D721Med (cell line): ENCODE measurements at places on chromosomes 7 and 10.
A peak's percentile ranks its signal among the peaks of the same experiment; 100 is the strongest.

DNA sequence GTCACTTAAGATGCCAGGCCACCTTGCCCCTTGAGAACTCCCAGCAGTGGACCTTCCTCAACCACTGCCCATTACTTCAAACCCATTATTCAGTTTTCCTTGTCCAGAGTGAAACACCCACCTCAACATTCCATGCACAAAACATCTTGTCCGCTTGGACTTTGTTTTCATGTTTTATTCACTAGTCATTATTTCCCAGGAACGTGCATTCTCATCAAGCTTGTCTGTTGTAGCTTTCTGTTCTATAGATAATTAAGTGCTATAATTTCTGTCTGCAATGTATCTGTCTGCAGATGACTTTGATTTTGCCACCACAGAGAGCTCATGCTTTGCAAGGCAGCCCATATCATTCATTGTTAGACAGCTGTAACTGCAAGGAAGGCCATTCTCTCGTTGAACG is 117.4 kb downstream of the RAB18 start:
- no peak for DNase-seq

- no peak for DNase-seq
These were observed 34.7 kb downstream of the ZNF33A start for GRCh38 chr10:38045129-38045528.

DNA sequence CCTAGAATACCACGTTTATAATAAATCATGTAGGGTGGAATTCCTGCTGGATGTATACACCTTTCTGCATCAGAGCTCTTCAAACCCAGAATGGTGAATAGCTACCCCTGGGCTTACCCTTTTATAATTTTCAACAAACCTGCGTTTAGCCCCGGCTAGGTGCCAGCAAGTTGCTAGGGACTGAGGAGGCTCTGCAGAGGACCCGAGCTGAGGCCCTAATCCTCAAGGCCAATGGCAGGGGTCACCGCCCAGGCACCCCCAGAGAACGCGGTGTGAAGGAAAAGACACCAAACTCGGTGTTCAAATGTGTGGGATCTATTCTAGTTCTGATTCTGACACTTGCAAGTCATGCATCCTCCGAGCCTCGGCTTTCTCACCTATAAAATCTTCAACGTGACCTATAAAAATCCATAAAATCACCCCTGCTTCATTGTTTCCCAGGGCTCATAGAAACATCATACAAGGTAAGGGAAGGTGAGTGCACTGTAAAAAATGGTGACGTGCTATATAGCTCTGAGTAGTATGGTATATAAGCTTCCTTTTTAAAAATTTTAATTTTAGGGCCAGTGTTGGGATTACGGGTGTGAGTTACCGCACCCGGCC is 2.5 kb upstream of the ANXA11 start:
- DNase-seq = no peak

- no peak for DNase-seq
These were observed 242.5 kb downstream of the REEP3 start for GRCh38 chr10:63763744-63764143.

GRCh38 chr10:97292097-97292861 is at the start of gene ARHGAP19:
ARHGAP19 (minus strand) TSS chr10:97292637; CDS start chr10:97292627, 10 bp downstream.
- DNase-seq = peak; percentile 61

DNA sequence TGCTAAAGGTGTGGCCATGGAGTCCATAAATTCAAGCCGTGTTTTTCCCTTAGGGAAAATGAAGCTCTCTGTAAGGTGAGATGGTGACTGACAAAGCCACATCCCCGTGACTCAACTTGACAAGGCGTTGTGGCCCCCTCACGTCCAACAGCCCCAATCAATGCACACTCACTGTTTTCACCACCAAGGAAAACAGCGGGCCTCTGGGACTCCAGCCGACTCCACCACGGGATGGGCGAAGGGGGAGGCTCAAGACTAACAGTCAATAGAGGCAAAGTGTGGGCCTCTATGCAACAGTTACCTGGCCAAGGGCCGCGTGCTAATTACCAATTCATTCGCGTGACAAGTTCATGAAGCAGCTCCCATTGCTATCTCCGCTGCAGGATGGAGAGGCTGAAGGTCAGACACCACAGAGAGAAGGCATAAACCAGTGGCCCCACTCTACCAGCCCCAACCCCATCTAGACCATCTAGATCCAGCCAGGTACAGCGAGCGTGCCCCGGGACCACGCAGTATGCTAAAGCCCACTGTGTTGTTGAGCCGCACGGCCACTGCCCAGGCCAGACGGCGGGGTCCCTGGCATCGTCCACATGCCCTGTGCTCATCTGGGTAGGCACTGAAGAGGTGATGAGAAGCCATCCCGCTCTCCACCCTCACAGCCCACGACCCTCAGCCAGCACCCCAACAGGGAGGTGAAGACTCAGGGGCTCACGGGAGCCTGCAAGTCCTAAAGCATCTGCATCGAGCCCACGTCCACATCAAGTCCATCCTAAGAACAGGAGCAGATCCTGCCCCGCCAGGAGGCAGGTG is 76.1 kb downstream of the PROSER2 start:
- no peak for DNase-seq

DNA sequence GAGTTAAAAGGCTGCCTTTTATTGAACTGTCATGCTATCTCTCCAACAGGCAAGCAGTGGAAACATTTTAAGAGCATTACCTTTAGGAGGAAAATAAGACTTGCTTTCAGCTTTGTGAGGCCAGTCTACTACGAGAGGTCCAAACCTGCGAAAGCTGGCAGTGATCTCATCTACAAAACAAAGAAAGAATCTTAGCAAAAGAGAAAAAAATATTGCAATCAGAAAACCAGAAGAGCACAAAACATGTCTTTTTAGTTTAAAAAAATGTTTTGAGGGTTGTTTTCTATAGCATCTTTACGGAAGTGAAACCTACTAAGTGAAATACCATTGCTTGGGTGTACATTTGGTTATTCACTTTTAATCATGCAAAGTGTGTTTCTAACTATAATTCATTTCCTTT is 147.9 kb downstream of the CPEB3 start:
- DNase-seq = no peak

- DNase-seq = no peak
These were observed 98.4 kb upstream of the STEAP1B start for GRCh38 chr7:22598318-22598920.

DNA sequence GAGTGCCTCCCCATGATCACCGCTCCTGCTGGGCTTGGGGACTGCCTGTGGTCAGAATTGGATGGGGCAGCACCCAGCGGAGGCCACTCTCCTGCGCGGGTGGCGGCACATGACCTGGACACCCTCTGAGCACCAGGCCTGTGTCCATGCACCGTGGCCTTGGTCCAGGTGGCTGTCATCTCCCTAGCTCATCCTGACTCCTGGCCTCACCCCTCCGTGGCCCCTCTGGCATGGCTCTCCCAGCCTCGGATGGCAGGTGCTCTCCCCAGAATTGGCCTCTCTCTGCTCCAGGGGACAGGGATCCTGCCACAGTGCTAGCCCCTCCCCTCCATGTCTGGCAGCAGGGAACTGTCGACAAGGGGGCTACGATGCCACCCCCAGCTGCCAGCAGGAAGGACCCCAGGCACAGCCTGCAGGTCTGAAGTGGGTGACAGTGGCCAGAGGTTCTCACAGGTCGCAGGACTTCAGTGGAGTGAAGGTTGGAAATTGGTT is 37.2 kb upstream of the BTBD16 start:
- no peak for DNase-seq

GRCh38 chr10:129896860-129897200 is 67.2 kb downstream of the EBF3 start:
- DNase-seq = no peak

- DNase-seq = no peak
These were observed 62.7 kb downstream of the TNRC18 start for GRCh38 chr7:5360971-5361370.

DNA sequence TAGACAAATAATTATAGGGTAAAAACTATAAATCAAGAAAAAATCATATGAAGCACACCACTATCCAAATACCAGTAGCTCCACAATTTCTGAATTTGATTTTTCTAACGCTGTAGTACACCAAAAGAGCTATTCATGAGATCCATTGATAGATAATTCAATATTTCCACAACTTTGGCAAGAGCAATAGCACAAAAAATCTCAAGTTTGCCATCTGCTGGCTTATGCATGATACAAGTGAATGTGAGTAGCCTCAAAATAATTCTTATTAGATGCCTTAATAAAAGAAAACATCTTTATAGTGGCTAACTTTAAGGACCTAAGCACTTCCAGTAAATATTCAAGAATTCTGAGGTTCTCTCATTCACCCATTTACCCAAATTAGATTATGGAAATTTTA is 2.2 kb upstream of the TMEM196 start:
- DNase-seq = no peak

DNA sequence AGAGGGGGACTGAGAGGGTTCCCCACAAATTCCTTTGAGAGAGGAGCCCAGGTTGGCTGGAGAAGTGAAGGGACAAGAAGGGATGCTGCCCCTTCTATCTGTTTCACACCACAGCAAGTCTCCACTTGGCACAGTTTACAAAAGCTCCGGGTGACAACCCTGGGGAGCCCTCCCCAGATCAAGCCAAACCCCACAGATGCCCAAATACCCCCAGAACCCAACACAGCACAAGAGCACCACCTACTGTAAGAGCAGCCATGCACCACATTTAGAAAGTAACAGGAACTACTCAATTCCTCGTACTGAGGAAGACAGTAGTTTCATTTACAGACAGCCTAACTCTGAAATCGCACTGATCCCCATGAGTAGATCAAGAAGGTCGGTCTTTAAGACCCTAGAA is 67.8 kb upstream of the ATP6V0A4 start:
- DNase-seq = no peak

- DNase-seq = no peak
These were observed 36.1 kb upstream of the MDFIC start for GRCh38 chr7:114885836-114886235.

DNA sequence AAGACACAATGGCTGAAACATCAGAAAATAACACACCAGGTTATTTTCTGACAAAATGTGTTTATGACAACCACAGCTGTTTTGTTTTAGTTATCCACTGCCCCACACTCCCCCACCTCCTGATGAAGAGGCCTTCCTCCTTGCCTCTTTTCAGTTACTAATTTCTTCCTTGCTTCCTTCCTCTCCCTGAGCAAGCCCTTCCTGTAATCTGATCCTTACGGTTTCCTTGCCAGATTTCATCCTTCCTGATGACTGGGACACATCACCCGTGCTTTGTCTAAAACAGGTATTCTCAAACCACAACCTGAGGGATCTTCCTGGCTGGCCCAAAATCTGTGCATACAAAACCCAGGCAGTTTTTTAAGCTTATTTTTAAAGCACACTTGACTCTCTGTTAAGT is 39.4 kb downstream of the CHST15 start:
- no peak for DNase-seq

- DNase-seq = no peak
These were observed 561 bp downstream of the PLEKHA1 start for GRCh38 chr10:122374859-122375678.

DNA sequence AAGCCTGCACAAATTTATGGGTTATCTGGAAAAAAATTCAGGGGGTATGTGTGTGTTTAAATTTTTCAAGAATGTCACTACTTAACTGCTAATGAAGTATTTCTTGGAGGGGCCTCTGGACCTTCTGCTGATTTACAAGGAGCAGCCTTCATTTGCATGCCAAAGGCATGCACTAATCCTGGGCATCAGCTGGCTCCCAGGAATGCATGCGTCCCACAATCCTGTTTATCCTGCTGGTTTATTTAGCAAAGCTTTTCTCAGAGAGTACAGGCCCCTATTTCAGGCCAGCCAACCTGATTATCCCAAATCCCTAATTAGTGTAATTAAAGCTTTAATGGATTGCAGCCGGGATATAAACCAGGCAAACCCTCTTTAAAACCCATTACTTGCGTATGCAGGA is 170.4 kb downstream of the TAX1BP1 start:
- peak; percentile 55 for DNase-seq

DNA sequence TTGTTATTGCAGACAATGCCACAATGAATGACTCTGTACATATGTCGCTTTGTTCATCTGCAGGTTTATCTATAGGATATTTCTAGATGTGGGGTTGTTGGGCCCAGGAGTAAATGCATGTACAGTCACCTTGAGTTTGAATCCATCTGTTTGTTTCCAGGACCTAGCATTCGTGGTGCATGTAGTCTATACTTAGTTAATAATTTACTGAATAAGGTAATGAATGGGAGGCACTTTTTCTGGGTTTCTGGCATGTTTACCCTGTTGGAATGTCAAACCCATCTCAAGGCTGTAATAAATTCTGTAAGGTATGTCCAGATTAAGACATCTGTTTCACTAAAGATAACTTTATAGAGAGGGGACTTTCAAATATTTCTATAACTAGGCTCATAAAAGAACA is 23.5 kb downstream of the HECTD2 start:
- DNase-seq = no peak

GRCh38 chr10:71521504-71522441 is 125.1 kb downstream of the CDH23 start:
- no peak for DNase-seq

- no peak for DNase-seq
These were observed 21.4 kb upstream of the LEP start for GRCh38 chr7:128219636-128220035.

- DNase-seq = no peak
These were observed 163.4 kb upstream of the COL1A2 start for GRCh38 chr7:94231305-94231704.

DNA sequence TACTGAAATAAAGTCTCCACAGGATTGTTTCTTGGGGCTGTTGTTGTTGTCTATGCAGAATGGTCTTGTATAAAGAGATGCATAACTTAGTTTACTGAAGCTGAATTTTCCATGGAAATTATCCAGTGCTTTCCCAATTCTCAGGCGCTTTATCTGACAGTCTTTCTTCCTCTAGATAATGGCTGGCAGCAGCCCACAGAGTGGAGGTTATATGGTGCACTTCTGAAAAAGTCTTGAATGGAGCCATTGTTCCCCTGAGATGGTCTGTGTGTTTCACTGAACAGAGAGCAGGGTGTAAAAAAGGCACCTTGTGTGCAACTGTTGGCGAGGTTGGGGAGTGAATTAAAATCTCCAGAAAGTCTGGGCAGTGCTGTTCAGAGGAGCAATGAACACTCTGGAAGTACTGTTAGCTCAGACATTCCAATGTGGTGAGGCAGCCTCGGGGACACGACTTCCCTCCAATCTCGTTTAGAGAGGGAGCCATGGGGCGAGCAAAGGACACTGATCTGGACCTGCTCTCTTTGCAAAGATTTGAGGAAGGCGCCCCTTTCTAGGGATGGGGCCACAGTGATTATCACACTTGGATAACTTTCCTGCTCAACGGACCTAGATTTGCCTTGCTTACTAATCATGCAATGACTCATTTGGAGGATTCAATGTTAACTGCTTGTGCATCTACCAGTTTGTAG is 2.0 kb upstream of the PLCE1 start:
- DNase-seq = no peak

GRCh38 chr7:74454925-74455288 is 1.2 kb downstream of the GTF2IRD1 start:
- DNase-seq = no peak

GRCh38 chr7:43467406-43467805 is 115.5 kb upstream of the STK17A start:
- DNase-seq = no peak
